ENCODE measurements at places on chromosomes 2 and 18. TPM values are rescaled to one million over a fixed set of nuclear protein-coding genes. Genes with fewer than 3 reads are reported as not detected.

GRCh38 chr2:153405196-153405595, 73.4 kb downstream of the RPRM start:
- H3K27ac ChIP-seq: no peak overlapping the region
- H3K36me3 ChIP-seq: no peaks in the 10 kb centered on the region
- H3K4me1 ChIP-seq: no peaks in the 10 kb centered on the region
- no peak overlapping the region for H3K4me3 ChIP-seq

GRCh38 chr2:22697054-22697788, 687.8 kb upstream of the KLHL29 start:
- H3K27me3 ChIP-seq: no peaks in the 10 kb centered on the region
- no peak overlapping the region for H3K27ac ChIP-seq
- no peak for DNase-seq
- H3K36me3 ChIP-seq: no peaks in the 10 kb centered on the region
- no peak overlapping the region for H3K4me3 ChIP-seq

GRCh38 chr2:943821-944220, 6.8 kb upstream of the SNTG2 start:
- H3K27ac ChIP-seq: no peak overlapping the region
- no peak for DNase-seq
- H3K36me3 ChIP-seq: no peaks in the 10 kb centered on the region
- no peak overlapping the region for H3K4me3 ChIP-seq

DNA sequence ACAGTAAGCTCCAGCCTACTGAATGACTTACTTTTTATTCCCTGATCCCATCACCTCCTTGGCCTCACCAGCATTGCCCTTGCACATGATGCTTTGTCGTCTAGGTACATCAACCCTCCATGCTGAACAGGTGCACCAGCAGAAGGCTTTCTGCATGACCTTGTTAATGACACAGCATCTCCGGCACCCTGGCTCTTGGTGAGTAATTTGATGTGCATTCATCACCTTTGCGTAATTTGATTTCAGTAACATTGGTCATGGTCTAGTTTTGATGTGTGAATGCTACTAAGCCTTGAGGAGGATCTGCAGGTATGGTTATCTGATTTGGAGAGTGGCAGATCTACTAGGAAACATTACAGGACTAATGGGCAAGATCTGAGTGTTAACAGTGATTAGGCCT, 103.6 kb downstream of the STK39 start:
- no peaks in the 10 kb centered on the region for H3K27me3 ChIP-seq
- H3K36me3 ChIP-seq: no peaks in the 10 kb centered on the region
- H3K27ac ChIP-seq: no peak overlapping the region
- H3K4me1 ChIP-seq: no peaks in the 10 kb centered on the region

GRCh38 chr2:101524806-101525430, 50.0 kb upstream of the RFX8 start:
- no peak overlapping the region for H3K4me3 ChIP-seq
- DNase-seq: no peak
- no peaks in the 10 kb centered on the region for H3K36me3 ChIP-seq

DNA sequence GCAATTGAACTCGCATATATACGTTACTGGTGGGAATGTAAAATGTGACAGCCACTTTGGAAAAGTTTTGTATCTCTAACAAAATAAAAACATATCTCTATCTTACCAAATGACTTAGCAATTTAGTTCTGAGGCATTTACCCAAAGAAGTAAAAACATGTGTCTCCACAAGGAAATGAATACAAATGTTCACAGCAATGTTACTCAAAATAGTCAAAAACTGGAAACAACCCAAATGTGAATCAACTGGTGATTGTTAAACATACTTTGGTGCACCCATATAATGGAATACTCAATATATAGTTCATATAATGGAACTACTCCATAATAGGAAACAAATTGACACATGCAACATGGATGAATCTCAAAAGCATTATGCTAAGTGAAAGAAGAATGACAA, 70.4 kb upstream of the DNER start:
- no peak overlapping the region for H3K27ac ChIP-seq
- peaks cover 17% of the 10 kb centered on the region for H3K4me1 ChIP-seq
- no peaks in the 10 kb centered on the region for H3K27me3 ChIP-seq
- H3K36me3 ChIP-seq: peaks cover 6% of the 10 kb centered on the region

- H3K36me3 ChIP-seq: no peaks in the 10 kb centered on the region
- no peak overlapping the region for H3K27ac ChIP-seq
- no peaks in the 10 kb centered on the region for H3K27me3 ChIP-seq
- DNase-seq: no peak
These were observed 84.2 kb downstream of the IRS1 start for GRCh38 chr2:226715347-226715990.

DNA sequence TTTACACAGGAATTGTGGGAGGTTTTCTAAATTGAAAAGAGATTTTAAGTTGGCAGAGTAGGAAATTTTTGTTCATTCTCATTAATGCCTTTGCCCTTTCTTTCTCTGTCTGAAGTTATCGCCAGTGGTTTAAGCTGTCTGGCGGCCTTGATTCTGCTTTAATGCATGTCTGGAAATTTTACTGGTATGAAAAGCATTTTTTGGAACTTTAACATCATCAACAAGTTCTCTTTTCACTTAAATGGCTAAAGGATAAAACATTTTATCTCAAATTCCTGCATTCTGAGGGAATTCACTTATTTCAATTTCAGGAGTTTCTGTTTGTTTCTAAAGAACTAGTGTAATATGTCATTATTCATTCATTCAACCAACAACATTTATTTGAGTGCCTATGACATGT, 233.9 kb upstream of the FOSL2 start:
- H3K36me3 ChIP-seq: no peaks in the 10 kb centered on the region
- no peaks in the 10 kb centered on the region for H3K4me1 ChIP-seq
- DNase-seq: no peak
- H3K27me3 ChIP-seq: no peaks in the 10 kb centered on the region
- H3K4me3 ChIP-seq: no peak overlapping the region
- H3K27ac ChIP-seq: no peak overlapping the region

DNA sequence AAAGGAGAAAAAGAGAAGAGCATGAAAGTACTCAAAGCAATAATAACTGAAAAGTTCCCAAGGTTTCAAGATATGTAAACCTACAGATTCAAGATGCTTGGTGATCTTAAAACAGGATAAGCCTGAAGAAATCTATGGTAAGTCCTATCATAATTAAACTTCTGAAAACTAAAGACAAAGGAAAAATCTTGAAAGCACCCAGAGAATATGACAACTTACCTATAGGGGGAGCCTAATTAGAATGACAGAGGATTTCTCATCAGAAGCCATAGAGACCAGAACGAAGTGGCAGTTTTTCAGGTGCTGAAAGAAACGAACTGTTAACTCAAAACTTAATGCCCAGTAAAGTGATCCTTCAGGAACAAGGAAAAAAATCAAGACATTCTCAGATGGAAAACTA, 59.7 kb downstream of the XDH start:
- no peak for DNase-seq
- no peak overlapping the region for H3K27ac ChIP-seq
- no peaks in the 10 kb centered on the region for H3K36me3 ChIP-seq

- no peaks in the 10 kb centered on the region for H3K4me1 ChIP-seq
- no peak overlapping the region for H3K27ac ChIP-seq
- H3K27me3 ChIP-seq: peaks cover 2% of the 10 kb centered on the region
These were observed 1.9 kb upstream of the OTOS start for GRCh38 chr2:240142256-240142775.

GRCh38 chr2:226123300-226123699, 676.3 kb downstream of the IRS1 start:
- no peaks in the 10 kb centered on the region for H3K27me3 ChIP-seq
- H3K4me3 ChIP-seq: no peak overlapping the region
- H3K36me3 ChIP-seq: no peaks in the 10 kb centered on the region
- no peak for DNase-seq
- H3K27ac ChIP-seq: no peak overlapping the region
- no peaks in the 10 kb centered on the region for H3K4me1 ChIP-seq

GRCh38 chr2:187586011-187586641, 31.9 kb upstream of the TFPI start:
- no peaks in the 10 kb centered on the region for H3K4me1 ChIP-seq
- DNase-seq: peak; percentile 17
- no peak overlapping the region for H3K27ac ChIP-seq
- no peaks in the 10 kb centered on the region for H3K27me3 ChIP-seq

DNA sequence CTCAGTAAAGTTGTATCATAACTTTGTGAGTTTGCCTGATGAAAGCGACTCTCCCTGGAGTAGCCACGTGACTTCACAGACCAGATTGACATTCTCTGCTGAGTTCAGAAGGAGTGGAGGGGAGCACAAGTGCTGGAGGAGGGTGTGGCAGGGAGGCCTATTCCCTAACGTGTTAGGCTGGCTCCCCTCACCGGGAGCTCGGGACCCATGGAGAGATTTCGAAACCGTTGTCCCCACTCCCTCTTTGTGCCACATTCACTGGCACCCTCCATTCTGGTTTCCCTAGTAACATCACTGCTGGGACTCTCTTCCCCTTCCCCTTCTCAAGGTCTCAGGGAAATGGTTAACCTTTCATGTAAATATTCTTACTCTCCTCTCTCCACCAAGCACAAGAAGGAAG, 279.9 kb downstream of the ALPK2 start:
- no peaks in the 10 kb centered on the region for H3K27me3 ChIP-seq
- no peaks in the 10 kb centered on the region for H3K4me1 ChIP-seq
- no peak for DNase-seq
- no peak overlapping the region for H3K4me3 ChIP-seq
- no peaks in the 10 kb centered on the region for H3K36me3 ChIP-seq

- H3K4me3 ChIP-seq: no peak overlapping the region
- H3K4me1 ChIP-seq: no peaks in the 10 kb centered on the region
- DNase-seq: no peak
These were observed 1751.3 kb upstream of the LRRTM1 start for GRCh38 chr2:82055846-82056245.

GRCh38 chr2:108010912-108011591, 24.7 kb downstream of the SLC5A7 start:
- H3K36me3 ChIP-seq: no peaks in the 10 kb centered on the region
- H3K4me1 ChIP-seq: no peaks in the 10 kb centered on the region
- H3K27me3 ChIP-seq: no peaks in the 10 kb centered on the region
- DNase-seq: no peak

- H3K36me3 ChIP-seq: no peaks in the 10 kb centered on the region
- no peak overlapping the region for H3K27ac ChIP-seq
- no peaks in the 10 kb centered on the region for H3K27me3 ChIP-seq
- no peak for DNase-seq
- H3K4me1 ChIP-seq: peaks cover 21% of the 10 kb centered on the region
These were observed 121.3 kb upstream of the FOSL2 start for GRCh38 chr2:28271231-28271918.

GRCh38 chr18:7616661-7617060, 49.5 kb downstream of the PTPRM start:
- H3K4me3 ChIP-seq: no peak overlapping the region
- no peaks in the 10 kb centered on the region for H3K36me3 ChIP-seq

DNA sequence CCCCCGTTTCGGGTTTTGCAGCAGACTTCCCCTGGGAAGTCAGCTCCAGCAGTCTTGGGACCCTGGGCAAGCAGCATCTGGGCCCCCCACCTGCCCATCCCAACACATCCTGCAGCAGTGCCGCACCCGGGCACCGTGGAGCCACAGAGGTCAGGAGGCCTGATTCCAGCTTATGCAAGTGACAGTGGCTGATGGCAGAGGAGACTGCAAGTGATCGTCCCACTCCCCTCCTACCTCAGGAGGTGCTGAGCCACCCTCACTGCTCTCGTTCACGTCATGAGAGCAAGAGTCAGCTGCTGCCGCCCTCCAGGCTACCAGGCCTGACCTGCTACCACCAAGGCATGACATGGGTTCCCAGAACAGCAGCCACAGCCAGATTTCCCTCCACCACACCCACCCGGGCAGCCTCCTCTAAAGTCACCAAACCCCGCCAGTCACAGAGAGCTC, 18.2 kb downstream of the COX7A2L start:
- no peaks in the 10 kb centered on the region for H3K27me3 ChIP-seq
- peaks cover 9% of the 10 kb centered on the region for H3K36me3 ChIP-seq
- H3K27ac ChIP-seq: no peak overlapping the region
- no peaks in the 10 kb centered on the region for H3K4me1 ChIP-seq
- no peak overlapping the region for H3K4me3 ChIP-seq
- no peak for DNase-seq

GRCh38 chr2:162062559-162062958, 11.5 kb downstream of the DPP4 start:
- H3K4me3 ChIP-seq: no peak overlapping the region
- no peak for DNase-seq
- no peaks in the 10 kb centered on the region for H3K36me3 ChIP-seq
- H3K27me3 ChIP-seq: no peaks in the 10 kb centered on the region
- 0 out of 2 replicates have a peak overlapping the region, but pooled peaks have one; percentile 13 for H3K27ac ChIP-seq

- no peak overlapping the region for H3K4me3 ChIP-seq
- no peaks in the 10 kb centered on the region for H3K27me3 ChIP-seq
- H3K36me3 ChIP-seq: no peaks in the 10 kb centered on the region
- no peak overlapping the region for H3K27ac ChIP-seq
These were observed 531.8 kb downstream of the LRP1B start for GRCh38 chr2:141598982-141599381.

DNA sequence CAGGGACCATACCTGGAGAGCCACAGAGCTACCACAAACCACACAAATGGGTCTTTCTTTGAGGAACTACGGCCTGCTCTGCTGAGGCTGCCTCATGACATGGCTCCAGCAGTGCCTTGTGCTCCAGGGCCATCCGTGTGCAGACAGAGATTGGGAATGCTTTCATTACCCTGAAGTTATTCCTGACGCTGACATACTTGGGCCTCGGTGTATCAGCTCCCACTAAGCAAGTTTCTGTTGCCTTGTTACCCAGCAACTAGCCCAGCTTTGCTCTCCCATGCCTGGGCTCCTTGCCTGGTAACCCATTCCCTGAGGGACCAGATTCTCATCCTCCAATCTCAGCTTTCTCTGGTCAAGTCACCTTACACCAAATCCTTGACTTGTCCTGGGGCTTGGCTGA, 80.3 kb upstream of the FZD7 start:
- no peaks in the 10 kb centered on the region for H3K4me1 ChIP-seq
- H3K4me3 ChIP-seq: no peak overlapping the region
- H3K27ac ChIP-seq: no peak overlapping the region
- no peaks in the 10 kb centered on the region for H3K36me3 ChIP-seq

DNA sequence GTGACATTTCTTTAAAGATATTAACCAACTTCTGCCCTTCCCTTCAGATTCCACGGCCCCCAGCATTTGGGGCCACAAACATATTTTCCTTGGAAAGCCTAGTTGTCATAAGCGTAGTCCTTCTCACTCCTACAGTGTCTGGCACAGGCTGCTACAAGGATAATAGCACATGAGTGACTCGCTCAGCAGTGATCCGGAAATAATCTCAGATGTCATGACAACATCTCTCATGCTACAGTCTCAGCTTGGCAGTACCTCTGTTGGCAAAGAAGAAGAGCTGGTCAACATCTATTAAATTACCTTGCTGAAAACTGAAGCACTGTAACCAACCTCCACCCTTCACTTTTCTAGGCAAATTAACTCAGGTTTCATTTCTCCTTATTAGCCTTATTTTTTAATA, 351.7 kb downstream of the RAD51AP2 start:
- no peaks in the 10 kb centered on the region for H3K27me3 ChIP-seq
- no peak for DNase-seq
- no peak overlapping the region for H3K27ac ChIP-seq

The LBX2 gene
- total RNA-seq: 1.2 TPM

The TIA1 gene
- total RNA-seq: 87.4 TPM

The NLRC4 gene
- total RNA-seq: 0.40 TPM

The SLC16A14 gene
- 6.4 TPM for total RNA-seq

The BOK gene
- 0.08 TPM for total RNA-seq

The AMER3 gene
- total RNA-seq: not detected

The EGR4 gene
- total RNA-seq: not detected

The ACKR3 gene
- total RNA-seq: 7.4 TPM

The VWA3B gene
- total RNA-seq: not detected

The TTC21B gene
- 9.8 TPM for total RNA-seq

The LIMS2 gene
- 0.51 TPM for total RNA-seq

The DYNAP gene
- total RNA-seq: not detected

The ZSWIM2 gene
- not detected for total RNA-seq

The NR4A2 gene
- 1.4 TPM for total RNA-seq

The CDH19 gene
- total RNA-seq: not detected

The HAAO gene
- 41.6 TPM for total RNA-seq

The CAB39 gene
- total RNA-seq: 76.0 TPM

The NOL4 gene
- 8.5 TPM for total RNA-seq

Measured in GM12878 (cell line).